Kidney epithelial cell (primary cell): ENCODE measurements at places on chromosomes 2 and 18. TPM values are rescaled to one million over a fixed set of nuclear protein-coding genes. Genes with fewer than 3 reads are reported as not detected.

GRCh38 chr18:10690366-10690765 is 164.5 kb downstream of the NAPG start:
- no peak for DNase-seq

Gene C2orf92
- total RNA-seq, result 0.96 and 1.9 TPM in 2 replicates

DNA sequence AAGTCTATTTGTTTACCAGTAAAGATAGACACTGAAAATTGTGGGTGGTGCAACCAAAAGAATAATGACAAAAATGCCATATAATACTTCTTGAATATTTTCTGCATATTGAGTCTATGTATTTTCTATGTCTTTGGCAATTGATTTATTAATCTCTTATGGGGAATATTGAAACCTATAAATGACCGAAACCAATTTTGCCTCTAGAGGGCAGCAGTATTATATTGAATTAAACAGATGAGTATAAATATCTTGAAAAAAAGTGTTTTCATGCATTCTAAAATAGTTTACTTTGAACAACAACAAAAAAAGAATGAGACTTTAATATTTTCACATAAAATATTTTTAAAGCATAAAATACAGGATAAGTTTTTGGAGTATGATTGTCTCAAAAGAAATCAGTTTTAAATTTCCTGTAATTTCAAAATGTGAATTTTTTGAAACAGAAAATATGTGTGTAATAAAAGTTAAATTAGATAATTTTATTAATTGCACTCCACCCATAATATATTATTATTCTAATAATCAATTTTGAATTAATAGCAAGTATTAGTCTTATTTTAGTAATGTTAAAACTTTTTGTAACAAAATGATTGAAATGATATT is 49.9 kb upstream of the CALCRL start:
- DNase-seq, result no peak

Gene SLC19A3
- 0.07 and 0.25 TPM in 2 replicates for total RNA-seq

DNA sequence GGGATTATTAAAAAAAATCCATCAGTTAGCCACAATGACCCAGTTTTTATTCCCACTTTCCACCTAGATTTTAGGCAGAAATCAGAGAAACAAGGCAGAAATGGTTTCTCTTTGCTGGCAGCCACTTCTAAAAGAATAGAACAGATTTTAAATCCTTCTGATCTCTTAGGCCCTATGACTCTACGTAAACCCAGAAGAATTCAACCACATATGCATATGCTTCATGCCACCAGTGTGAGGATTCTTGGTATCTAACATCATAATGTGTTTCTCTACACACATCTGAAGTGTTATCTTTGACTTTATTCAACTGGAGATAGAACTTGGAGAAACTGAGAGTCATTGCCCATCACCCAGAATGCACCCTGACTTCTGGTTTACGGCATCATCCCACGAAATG is 128.7 kb upstream of the TANK start:
- no peak for DNase-seq
